ENCODE measurements at places on chromosomes 2 and 18.

DNA sequence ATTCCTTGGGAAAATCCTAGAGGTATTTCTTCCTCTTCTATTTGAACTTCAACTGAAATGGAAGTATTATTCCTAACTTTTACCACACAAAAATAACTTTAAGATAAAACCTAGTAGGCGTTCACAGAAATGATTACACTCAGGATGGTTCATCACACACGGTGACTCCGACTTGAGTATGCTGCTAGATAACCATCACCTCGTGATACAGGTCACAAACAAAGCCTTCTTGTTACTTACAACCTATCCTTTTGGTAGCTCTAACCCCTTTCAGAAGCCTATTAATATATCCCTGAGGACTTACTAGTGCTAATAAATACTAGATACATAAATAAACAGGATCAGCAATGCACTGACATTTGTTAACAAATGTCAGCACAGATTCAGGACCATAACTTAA lies 101.0 kb upstream of the DNER start:
- DNase-seq, result no peak

DNA sequence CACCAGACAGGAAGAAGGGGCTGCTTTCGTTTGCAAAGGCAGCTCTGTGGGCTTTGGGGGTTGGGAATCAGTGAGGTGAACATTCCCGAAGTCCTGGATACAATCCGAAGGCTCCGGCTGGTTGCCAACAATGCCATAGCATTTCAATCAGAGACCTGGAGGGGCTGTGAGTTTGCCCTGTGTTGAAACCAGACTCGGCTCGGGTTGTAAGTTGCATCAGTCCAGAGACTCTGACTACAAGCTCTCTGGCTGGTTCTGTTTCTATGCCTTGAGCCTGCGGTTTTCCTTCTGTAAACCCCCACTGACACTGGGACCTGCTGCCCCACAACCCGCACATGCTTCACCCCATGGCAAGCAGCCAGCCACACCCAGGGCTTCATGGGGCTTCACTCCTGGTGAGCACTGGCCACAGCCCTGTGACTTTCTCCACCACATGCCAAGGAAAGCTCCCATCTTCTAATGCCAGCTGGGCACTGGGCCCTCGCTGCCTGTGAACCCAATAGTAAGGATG lies 85.7 kb upstream of the ODC1 start:
- no peak for DNase-seq

DNA sequence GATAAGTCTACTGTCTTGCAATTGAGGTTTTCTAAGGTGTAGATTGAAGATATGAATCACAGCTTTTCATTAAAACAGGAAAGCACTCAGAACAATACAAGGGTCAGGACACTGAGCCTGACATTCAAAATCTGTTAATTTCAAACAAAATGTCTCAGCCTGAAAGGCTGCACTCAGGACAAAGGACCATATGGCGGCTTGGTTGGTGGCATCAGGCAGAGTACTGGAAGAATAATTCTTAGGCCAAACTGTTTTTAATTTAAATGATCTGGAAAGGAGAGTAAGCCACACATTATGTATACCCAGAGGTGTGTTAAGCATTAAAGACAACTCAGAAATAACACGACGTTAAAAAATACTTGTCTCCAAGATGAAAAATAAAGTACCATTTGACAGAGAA lies 85.9 kb downstream of the SKA1 start:
- DNase-seq, result no peak

DNA sequence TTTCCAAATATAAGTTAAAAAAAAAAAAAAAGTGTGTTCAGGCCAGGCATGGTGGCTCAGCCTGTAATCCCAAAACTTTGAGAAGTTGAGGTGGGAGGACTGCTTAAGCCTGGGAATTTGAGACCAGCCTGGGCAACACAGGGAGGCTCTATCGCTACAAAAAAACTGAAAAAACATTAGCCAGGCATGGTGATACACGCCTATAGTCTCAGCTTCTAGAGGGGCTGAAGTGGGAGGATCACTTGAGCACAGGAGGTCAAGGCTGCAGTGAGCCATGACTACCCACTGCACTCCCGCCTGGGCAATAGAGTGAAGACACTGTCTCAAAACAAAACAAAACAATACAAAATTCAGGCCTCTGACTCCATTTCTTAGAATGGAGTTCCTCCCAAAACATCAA lies 9.2 kb downstream of the USP37 start:
- no peak for DNase-seq

- no peak for DNase-seq
These were observed 27.5 kb downstream of the BIN1 start for GRCh38 chr2:127079358-127079920.

DNA sequence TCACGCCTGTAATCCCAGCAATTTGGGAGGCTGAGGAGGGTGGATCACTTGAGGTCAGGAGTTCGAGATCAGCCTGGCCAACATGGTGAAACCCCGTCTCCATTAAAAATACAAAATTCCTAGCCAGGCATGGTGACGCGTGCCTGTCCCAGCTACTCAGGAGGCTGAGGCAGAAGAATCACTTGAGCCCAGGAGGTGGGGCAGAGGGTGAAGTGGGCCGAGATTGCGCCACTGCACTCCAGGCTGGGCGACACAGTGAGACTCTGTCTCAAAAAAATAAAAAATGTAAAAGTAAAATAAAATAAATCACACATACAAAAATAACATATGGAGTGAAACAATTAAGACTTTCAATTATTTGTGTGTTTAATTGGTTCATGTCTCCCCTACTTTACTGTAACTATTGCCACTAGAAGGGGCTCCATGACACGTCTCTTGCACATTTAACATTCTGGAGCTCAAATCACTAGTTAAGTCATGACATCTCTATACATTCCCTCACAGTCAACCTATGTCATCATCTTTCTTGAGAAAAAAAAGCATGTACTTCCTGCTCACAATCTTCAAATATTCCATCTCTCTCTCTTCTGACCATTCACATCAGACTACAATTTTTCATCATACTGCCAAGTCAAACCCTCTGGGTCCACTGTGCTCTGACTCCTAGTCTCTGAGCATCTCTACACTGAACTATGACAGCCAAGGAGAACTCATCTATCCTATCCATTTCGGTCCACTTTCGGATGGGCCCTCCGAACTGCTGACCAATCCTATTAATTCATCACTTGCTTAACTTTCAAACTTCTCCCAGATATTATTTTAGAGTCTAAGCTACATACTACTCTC lies 6.7 kb downstream of the GFPT1 start:
- peak; percentile 53 for DNase-seq

DNA sequence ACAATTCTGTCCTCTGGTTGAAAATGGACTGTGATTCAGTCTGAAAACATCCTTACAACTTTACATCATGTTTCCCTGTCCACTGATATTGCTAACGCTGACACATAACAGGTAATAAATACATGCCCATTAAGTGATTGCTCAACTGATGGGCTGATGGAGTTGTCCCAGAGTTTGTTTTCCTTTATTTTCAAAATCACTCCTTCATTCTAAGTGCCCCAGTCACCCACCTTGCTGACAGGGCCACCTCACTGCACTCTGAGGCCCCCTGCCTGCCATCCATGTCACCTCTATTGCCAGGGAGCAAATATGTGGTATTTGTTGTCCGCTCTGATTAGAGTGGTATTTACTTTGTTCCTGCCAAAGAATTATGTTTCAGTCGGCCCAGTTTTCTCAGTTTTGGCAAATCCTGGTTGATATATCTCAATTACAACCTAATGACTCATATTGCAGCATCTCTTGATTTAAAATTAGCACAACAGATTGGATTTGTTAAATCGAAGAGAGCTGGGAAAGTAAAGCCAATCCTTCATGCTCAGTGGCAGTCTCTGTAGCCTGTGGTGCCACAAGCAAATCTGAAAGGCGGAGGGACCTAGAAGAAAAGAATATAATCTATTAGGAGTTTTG lies 105.1 kb downstream of the RDH14 start:
- DNase-seq, result peak; percentile 77
